ENCODE measurements at places on chromosomes 16 and 17. TPM values are rescaled to one million over a fixed set of nuclear protein-coding genes. Genes with fewer than 3 reads are reported as not detected.

DNA sequence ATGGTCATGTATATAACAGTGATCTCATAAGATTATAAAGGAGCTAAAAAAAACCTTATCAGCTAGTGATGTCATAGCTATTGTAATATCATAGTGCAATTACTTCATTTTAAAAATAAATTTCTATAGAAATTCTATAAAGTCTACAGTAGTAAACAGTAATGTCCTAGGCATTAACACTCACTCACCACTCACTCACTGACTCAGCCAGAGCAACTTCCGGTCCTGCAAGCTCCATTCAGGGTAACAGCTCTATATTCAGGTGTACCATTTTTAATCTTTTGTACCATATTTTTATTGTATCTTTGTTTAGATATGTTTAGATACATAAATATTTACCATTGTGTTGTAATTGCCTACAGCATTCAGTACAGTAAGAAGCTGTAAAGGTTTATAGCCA, 524.4 kb upstream of the CDH5 start:
- no peaks in the 10 kb centered on the region for H3K4me1 ChIP-seq
- DNase-seq: no peak
- no peaks in the 10 kb centered on the region for H3K27me3 ChIP-seq
- H3K27ac ChIP-seq: no peak overlapping the region

DNA sequence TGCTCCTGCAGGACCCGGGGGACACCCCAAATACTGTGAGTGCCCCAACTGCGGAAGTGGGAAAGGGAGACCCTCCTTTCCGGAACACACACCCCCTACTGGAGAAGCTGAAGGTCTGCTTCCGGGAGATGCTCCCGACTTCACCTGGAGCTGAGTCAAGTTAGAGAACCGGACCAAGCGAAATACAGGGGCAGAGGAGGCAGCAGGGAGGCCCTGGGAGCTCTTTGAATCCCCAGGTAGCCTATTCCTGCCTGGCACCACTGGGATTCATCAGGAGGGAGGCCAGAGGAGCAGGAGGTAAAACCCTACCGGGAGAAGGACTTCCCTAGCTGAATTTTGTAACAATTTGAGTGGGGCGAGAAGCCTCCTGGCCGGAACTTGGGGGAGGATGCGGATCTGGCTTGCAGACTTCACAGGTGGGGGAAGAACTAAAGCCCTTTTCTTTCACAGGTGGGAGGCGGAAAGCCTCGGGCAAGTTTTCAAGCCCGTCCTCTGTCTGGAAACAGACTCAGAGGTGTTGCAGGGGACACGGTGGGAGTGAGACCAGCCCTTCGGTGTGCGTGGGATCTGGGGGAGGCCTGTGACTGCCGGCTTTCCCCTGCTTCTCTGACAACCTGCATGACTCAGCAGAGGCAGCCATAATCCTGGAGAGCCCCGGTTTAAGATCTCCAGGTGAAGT, 22.4 kb upstream of the TEKT1 start:
- H3K4me1 ChIP-seq: no peaks in the 10 kb centered on the region
- no peak overlapping the region for H3K4me3 ChIP-seq
- DNase-seq: no peak

- DNase-seq: peak; percentile 93
- peak within 1 kb of the TSS; percentile 81 for H3K4me3 ChIP-seq
- peaks cover 16% of the 10 kb centered on the region for H3K4me1 ChIP-seq
- no peaks in the 10 kb centered on the region for H3K36me3 ChIP-seq
- H3K27ac ChIP-seq: no peak within 1 kb of the TSS
- no peaks in the 10 kb centered on the region for H3K27me3 ChIP-seq
Observed at GRCh38 chr16:48385253-48386150, at the start of gene SIAH1. TSS of gene SIAH1 (minus strand) at chr16:48385413. CDS start at chr16:48362428, 22,985 bp downstream.

GRCh38 chr17:57927048-57927723, 28.0 kb downstream of the CUEDC1 start:
- H3K4me3 ChIP-seq: no peak overlapping the region
- H3K36me3 ChIP-seq: no peaks in the 10 kb centered on the region
- no peaks in the 10 kb centered on the region for H3K27me3 ChIP-seq

DNA sequence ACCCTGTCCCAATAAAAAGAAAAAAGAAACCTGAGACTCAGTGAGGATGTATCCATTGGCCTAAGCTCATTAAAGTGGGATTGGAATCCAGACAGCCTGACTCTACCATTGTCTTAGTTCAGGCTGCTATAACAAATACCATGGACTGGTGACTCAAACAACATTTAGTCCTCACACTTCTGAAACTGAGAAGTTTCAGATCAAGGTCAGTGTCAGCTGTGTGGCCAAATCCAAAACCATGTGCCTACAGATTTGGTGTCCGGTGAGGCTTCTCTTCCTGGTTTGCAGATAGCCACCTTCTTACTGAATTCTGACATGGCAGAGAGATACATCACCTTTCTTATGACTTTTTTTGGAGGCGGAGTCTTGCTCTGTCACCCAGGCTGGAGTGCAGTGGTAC, 53.3 kb upstream of the KDM8 start:
- H3K36me3 ChIP-seq: no peaks in the 10 kb centered on the region
- no peak overlapping the region for H3K27ac ChIP-seq
- DNase-seq: no peak
- H3K4me1 ChIP-seq: no peaks in the 10 kb centered on the region

DNA sequence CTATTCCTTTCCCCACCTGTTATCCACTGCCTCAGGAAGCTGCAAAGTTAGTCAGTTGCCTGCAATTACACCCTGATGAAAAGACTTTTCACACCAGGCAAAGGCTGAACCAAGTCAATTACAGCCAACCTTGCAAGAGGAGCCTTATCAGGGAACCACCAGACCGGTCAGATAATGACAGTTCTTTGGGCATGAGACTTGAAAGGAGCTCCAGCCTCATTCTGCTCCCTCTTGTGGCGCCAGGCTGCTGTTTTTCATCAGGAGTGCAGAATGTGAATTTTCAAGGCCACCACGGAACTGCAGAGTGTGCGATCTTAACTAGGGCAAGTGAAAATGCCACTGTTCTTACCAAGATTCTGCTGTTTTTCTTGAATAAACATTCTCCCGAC, 22.5 kb downstream of the DNAI2 start:
- H3K4me3 ChIP-seq: no peak overlapping the region
- no peaks in the 10 kb centered on the region for H3K4me1 ChIP-seq
- DNase-seq: peak; percentile 57
- no peaks in the 10 kb centered on the region for H3K36me3 ChIP-seq

GRCh38 chr17:73546770-73547536, 97.3 kb downstream of the SDK2 start:
- no peaks in the 10 kb centered on the region for H3K4me1 ChIP-seq
- DNase-seq: peak; percentile 83
- no peak overlapping the region for H3K4me3 ChIP-seq
- no peaks in the 10 kb centered on the region for H3K27me3 ChIP-seq

DNA sequence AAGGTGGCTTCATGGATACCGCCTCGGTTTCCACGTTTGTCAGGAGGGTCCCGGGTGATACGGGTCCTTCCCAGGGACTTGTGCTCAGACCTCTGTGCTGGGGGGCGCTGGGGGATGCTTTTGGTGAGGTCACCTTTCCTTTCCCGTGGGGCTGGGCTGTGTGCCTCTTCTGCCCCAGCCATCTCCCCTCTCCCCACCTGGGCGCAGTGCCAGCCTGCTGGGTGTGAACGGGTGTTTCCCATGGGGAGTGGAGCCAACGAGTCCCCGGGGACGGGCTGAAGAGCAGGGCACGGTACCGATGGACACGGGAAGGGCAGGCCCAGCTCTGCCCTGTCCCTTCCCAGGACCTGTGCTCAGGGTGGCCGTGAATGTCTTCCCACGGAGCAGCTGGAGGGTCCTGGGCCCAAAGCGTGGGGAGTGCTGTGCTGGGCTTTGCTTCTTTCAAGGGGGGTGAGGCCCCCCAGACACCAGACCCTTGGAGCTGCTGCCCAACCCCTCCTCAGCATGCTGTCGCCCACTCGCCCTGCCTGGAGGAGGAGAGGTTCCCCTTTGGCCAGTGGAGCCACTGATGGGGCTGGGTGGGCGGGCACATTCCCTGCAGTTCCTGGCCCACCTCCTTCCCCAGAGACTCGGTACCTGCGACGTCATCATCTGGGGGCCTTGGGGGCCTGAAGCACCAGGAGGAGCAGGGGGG, 15.5 kb downstream of the TELO2 start:
- no peaks in the 10 kb centered on the region for H3K36me3 ChIP-seq
- no peak for DNase-seq
- H3K27me3 ChIP-seq: no peaks in the 10 kb centered on the region
- no peaks in the 10 kb centered on the region for H3K4me1 ChIP-seq

The NPIPB9 gene
- 1.6 TPM for total RNA-seq

The GRAP gene
- 29.9 TPM for total RNA-seq

The KRTAP4-1 gene
- total RNA-seq: not detected

The ARHGDIG gene
- total RNA-seq: 2.7 TPM

Measured in Karpas-422 (cell line).